ENCODE measurements at places on chromosomes 6 and 20.

GRCh38 chr6:111536910-111537527, 54.0 kb upstream of the REV3L start:
- no peak for DNase-seq

DNA sequence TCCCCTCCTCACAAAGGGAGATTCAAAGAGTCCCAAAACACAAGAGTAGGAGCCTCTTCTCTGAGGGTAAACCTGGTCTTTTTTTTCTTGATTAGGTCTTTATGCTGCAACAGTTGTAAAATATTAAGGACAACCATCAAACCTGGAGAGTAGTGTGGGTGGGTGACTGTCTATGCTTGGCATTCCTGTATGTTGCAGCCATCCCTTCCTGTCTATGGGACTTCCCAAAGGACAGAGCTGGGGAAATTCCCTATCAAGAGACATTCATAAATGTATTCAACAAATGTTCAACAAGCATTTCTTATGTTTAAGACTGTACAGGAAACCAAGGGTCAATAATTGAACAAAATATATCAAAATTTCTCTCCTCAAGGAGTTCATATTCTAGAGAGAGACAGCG, 5.5 kb downstream of the BTN2A2 start:
- no peak for DNase-seq

- DNase-seq: no peak
Observed at GRCh38 chr6:152166497-152166896, 359.0 kb downstream of the ESR1 start.

DNA sequence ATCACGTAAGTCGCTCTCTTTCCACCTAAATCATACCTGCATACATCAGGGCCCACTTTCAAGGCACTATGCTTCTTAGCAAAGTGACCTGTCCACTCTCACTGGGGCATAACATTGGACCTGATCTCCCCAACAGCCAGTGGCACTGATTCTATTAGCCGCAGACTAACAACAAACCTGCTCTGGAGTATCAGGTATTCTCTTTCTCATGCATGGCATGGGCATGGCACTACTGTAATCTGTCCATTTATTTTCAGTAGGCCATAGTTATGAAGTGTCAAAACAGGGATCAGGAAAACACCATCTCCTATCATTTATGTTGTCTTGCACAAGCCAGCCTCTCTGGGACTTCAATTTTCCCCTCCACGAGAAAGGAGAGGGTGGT, 8.5 kb downstream of the CALHM4 start:
- DNase-seq: no peak

- no peak for DNase-seq
Observed at GRCh38 chr20:39108746-39109145, 146.6 kb downstream of the DHX35 start.

- DNase-seq: no peak
Observed at GRCh38 chr6:7114744-7115458, 7.1 kb downstream of the RREB1 start.

DNA sequence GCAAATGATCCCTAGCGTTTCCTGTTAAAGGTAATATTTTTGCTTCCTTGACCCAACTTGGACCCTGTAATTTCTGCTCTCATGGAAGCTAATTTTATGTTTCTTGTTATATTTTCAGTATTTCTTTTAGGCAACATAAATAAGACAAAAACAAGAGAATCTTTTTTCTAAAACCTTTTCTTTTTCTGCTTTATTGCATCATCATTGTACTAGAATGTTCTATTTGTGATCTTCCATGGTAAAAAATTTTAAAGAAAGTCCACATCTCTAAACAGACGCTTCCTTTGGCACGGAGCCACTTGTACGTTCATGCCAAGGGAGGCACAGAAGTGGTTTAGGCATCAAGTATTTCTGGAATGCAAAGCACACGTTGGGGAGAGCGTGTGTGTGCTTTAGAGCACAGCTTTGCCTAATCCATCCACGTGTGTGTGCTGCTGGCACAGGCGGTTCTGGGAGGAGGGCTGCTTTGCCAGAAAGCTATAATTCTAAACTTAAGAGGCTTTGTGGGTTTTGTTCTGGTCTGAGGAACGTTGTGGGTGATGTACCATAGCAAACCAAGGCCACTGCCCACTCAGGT, 98.3 kb downstream of the SASH1 start:
- DNase-seq: no peak

DNA sequence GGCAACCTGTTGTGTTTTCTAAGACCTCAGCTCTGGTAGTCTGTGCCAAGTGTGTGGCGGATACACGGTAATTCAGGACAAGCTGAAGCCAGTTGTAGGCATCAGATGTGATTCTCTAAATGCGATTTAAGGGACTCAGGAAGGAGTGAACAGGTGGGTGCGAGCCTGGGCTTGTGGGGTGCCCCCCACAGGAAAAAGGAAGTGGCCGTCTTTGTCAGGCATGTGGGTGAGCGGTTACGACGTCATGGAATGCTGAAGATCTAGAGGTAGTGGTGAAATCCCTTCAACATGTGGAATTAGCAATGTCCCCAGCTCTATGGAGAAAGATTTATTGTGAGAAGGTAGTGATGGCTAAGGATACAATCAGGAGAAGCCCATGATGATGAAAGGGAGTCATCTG, 95.1 kb upstream of the EXOC2 start:
- DNase-seq: no peak

Data from NCI-H1092 (cell line).